AG08396 (cell line): ENCODE measurements at places on chromosomes 7 and 10.

- DNase-seq = no peak
Observed at GRCh38 chr7:147523056-147523455, 1067.5 kb upstream of the C7orf33 start.

DNA sequence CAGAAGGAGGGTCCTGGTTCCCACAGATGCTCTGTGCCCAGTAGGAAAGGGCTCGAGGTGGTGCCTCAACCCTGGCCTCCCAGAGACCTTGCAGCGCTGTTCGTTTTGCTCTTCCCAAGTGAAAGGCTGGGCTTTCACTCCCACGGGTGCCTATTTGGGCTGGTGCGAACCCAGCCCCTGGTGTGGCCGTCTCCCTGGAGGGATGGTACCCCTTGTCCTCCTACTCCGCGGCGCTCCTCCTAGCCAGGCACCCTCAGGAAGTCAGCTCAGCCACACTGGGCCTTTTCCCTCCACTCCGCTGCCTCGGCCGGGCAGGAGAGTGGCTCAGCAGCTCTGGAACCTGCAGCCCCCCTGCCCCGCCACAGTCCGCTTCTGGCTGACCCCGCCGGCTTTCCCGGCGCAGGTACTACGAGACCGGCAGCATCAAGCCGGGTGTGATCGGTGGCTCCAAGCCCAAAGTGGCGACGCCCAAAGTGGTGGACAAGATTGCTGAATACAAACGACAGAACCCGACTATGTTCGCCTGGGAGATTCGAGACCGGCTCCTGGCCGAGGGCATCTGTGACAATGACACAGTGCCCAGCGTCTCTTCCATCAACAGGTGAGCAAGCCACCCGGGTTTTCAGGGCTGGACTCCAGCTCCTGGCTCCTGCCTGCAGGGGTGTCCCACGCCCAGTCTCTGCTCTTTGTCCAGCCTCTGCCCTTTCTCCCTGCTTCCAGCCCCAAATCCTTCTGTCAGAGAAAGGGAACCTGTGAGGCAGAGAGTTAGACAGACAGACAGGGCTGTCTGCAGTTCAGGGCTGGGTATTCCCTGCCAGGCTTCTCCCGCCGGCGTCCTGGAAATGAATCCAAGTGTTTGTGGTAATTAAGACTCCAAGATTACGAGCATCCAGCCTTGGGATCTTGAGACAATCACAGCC is 5.2 kb downstream of the PAX2 start:
- DNase-seq = peak; percentile 11

- DNase-seq = no peak
Observed at GRCh38 chr10:97117372-97117771, 68.4 kb downstream of the SLIT1 start.

GRCh38 chr10:88505680-88506215 is 77.4 kb downstream of the RNLS start:
- DNase-seq = no peak

GRCh38 chr7:78220754-78221153 is 422.2 kb downstream of the PHTF2 start:
- no peak for DNase-seq

- no peak for DNase-seq
Observed at GRCh38 chr10:75331081-75331480, 70.5 kb downstream of the ZNF503 start.

GRCh38 chr10:99396471-99396870 is 34.0 kb downstream of the GOT1 start:
- peak; percentile 26 for DNase-seq
